Effector memory CD4-positive, alpha-beta T cell (primary cell): ENCODE measurements at places on chromosomes 2 and 18.

DNA sequence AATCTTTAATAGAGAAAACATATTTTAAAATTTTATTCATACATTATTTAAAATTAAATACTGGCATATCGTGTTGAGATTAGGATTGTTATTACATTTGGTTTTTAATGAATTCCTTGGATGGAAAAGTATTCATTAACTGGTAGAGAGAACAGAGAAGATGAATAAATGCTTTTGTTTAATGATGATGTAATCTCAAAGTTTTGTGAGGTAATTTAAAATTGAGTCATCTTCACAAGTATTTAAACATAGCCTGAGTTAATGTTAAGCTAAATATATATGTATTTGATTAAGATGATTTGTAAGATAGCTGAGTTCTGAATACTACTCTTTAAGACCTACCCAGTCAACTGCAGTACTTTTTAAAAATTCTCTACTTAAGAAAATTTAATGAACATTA is 713.4 kb upstream of the VRK2 start:
- no peak for DNase-seq

DNA sequence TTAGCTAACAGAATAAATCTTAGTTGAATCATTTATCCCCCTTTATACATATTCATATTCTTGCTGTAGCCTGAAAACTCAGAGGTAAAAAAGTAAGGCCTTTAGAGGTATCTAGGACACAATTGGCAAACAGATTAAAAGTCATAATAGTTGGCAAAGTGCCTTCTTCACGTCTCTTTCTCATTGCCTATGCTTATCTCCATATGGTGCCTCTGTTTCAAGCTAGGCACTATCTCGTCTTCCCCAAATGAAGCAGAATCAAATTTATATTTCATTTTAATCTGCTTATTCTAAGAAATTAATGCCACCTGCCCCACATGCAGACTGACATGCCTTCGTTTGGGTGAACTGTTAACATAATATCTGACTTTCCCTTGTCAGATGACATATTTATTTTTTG is 245.4 kb downstream of the CDH2 start:
- DNase-seq, result no peak

- no peak for DNase-seq
Observed at GRCh38 chr2:144382849-144383248, 137.1 kb downstream of the ZEB2 start.

GRCh38 chr2:46456789-46457188 is 22.6 kb upstream of the TMEM247 start:
- DNase-seq, result no peak

- no peak for DNase-seq
Observed at GRCh38 chr2:10014418-10015190, 28.7 kb upstream of the KLF11 start.
